ENCODE measurements at places on chromosomes 16 and 17.

DNA sequence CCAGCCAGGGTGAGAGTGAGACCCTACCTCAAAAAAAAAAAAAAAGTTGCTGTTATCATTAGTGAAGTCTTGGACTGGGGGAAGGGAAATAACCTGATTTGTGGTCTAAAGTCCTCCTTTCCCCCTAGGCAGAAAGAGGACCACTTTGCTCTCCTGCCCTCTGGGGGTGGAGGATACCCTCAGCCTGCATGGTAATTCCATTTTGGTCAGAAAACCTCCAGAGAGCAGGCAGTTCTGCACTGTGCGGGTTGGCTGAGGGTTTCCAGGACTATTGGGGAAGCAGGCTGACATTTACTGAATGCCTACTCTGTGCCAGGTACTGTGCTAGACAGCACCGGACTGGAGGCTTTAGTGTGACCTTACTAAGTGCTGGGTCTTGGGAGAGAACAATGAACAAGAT, 2.6 kb downstream of the ADAP2 start:
- no peak for DNase-seq

DNA sequence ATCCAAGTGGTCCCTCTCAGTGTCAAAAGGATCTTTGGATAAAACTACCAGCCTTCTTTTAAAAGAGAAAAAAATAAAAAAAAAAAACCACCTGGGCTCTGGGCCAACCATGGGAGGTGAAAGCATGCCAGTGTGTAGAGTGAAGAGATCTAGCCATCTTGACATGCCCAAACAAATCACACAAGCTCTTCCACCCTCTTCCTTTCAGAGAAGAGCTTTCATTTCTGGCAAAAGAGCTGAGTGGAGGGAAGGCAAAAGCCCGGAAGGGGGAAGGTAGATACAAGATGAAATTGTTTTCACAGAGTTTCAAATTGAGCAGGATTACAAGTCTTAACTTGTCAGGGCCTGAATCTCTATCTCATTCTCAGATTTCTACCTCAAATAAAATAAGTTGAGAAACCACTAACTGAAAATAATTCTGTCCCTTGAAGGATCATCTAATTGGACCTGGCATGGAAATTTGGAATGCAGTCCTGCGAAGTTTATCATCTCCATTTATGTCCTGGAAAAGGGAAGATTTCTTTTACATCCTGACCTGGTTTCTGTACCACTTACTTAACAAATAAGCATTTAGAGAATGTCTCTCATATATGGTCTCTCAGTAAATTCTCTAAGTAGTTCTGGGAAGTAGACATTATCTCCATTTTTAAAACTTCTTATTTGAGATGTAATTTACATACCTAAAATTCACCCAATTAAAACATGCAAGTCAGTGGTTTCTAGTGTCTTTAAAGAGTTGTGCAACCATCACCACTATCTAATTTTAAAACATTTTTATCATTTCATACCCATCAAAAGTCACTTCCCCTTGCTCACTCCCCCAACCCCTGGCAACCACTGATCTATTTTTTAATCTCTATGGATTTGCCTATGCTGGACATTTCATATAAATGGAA, 93.7 kb downstream of the TANGO6 start:
- no peak for DNase-seq

- no peak for DNase-seq
Measured at GRCh38 chr17:20264996-20265395, 202.3 kb downstream of the LGALS9B start.

DNA sequence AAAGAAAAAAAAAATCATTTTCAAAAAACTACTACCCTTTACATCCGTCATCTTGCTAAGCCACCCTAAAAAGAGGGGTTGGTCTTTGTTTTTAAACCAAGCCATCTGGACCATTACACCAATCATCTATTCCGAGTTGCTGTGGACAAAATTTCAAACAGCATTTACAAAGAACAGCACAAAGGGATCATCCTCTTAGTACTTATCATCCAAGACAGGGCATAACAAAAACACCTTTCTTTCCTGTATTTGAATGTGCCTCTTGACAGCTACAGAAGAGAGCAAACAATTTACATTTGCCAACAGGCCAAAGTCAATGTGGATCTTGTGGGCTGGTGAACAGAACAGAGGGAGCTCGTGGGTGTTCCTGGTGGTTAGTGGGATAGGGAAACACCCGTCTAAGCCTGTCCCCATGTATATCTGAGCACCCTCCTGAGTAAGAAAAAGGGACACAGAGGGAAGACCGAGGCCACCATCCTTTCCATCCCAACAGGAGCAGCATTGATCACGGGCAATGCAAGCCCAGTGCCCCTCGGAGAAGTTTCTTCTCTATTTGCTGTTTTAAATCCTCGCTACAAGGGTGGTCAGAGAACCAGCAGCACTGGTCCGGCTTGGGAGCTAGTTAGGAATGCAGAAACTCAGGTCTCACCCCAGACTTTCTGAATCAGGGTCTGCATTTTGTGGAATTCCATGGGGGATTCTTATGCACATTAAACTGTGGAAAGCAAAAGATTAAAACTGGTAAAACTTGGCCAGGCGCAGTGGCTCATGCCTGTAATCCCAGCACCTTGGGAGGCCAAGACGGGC, 1.9 kb downstream of the SLC39A11 start:
- DNase-seq: no peak

DNA sequence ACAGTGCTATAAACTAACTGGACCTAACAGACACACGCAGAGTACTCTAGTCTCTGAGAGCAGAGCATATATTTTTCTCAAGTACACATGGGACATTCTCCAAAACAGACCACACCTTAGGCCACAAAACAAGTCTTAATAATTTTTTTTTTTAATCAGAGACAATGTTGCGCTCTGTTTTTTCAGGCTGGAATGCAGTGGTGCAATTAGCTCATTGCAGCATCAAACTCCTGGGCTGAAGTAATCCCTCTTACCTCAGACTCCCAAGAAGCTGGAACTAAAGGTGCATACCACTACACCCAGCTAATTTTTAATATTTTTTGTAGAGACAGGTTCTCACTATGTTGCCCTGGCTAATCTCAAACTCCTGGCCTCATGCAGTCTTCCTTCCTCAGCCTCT, 37.7 kb downstream of the ULK2 start:
- DNase-seq: no peak

GRCh38 chr16:228151-228851, 948 bp downstream of the LUC7L start:
- no peak for DNase-seq

- no peak for DNase-seq
Measured at GRCh38 chr17:3848229-3848835, 2.3 kb upstream of the NCBP3 start.

DNA sequence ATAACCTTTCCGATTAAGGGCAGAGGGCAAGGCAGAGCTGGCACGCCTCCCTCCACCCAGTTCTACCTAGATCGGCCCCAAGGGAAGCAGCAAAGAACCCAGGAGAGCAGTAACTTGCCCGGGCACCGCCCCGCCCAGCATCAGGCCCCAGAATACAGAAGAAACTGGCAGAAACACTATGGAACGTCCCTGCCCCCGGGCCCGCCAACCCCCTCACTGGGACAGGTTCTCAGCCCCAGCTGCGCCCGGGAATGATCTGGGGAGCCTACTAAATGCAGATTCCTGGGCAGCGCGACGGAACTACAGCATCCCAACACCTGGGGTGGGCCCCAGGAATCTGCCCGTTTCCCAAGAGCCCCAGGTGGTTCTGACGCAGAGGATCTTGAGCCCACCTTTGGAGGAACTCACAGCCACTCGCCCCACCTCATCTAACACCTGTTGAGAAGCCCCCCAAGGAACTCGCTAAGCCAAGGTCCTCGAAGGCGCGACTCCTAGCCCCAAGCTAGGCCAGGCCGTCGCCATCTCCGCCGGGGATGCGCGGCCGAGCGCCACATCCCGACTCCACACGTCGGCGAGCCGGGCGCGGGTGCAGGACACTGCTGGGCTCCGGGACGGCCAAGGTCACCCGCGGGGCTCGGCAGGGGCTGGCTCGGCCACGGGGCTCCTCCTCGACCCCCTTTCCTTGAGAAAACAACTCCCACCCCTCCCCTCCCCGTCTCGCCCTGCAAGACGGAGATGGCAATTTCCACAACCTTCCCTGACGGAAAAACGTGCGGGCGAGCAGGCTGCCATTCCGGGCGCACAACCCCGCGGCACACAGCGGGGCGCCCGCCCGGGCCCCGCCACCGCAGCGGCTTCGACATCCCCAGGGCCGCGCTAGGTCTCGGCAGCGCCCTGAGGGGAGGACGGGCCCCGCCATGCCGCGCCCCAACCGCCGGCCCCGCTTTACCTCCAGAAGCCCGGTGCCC, 913 bp downstream of the CDIP1 start:
- peak; percentile 26 for DNase-seq

DNA sequence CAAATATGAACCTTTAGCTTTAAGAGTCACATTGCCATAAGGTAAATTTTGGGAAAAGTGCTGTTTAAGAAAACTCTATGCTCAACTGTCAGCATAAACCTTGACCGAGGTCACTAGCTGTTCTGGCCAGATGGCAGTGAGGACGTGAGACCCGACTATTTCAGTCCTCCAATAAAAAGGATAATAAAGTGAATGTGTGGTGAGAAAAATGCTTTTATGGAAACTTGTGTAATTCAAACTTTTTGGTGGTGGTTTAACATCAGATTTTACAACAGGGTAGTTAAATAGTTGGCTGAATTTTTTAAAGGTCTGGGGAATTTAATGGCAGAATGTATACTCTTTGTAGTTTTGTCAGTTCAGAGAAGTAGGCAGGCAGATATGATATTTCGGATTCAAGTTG, 391.1 kb downstream of the PMP22 start:
- no peak for DNase-seq

- DNase-seq: no peak
Measured at GRCh38 chr17:12627781-12628451, 37.8 kb upstream of the MYOCD start.

- no peak for DNase-seq
Measured at GRCh38 chr17:57929386-57929785, 25.8 kb downstream of the CUEDC1 start.

GRCh38 chr16:88642881-88643643, 4.7 kb downstream of the IL17C start:
- no peak for DNase-seq

DNA sequence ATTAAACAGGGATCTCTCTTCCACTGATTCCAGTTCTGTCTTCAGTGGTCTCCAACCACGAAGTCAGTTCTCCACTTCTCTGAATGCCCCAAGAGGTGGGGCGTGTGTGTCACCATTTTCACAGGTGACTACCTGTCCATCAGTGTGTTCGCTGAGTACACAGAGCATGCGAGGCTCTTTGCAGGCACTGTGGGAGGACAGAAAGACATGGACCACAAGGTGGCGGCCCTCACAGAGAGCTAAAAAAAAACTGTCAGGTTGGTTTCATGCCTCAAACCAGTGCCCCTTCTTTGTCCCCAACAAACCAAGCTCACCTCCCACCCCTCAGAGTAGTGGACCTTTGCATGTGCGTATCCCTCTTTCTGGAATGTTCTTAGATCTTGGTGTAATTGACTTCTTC, 13.8 kb downstream of the EMP2 start:
- DNase-seq: no peak

DNA sequence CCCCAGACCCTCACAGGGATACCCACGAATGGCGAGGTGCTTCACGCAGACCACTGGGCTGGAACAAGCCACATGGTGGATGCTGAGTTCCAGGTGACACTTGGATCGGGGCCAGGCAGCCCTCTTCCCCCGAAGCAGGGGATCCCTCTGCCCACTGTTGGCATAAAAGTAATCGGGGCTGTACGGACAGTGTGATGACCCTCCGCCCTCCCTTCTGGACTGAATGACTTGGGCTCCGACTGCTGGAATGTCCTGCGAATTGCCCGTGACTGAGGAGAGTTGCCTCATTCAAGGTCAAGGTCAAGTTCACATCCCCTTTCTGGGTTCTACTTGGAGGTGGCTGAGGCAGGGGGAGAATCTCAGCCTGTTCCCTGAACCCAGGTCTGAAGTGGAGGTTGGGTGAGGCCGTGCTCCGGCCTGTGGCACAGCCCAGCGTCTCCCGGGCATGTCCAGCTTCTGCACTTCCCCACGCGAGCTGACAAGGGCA, 28.5 kb upstream of the CREBBP start:
- no peak for DNase-seq
